Stimulated activated memory B cell treated with anti-CD40 and anti-IgM and Interleukin-4, amounts not matched to agents 10 μg/mL and 1 μg/mL and 100 μg/mL, for 72 hours (primary cell): ENCODE measurements at places on chromosomes 5 and 9.
A peak's percentile ranks its signal among the peaks of the same experiment; 100 is the strongest.

DNA sequence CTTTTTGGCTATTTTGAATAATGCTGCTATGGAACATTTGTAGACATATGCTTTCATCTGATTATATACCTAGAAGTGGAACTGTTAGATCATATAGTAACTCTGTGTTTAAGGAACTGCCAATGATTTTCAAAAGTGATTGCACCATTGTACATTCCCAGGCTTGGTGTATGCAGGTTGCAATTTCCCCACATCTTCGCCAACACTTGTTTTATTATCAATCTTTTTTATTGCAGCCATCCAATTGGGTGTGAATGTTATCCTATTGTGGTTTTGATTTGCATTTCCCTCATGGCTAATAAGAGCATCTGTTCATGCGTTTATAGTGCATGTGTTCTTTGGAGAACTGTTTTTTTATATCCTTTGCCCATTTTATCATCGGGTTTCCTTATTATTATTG is 81.3 kb downstream of the PLAC8L1 start:
- H3K27me3 ChIP-seq = peaks cover 17% of the 10 kb centered on the region
- H3K4me3 ChIP-seq = no peak overlapping the region
- no peak overlapping the region for H3K27ac ChIP-seq
- ATAC-seq = no peak

GRCh38 chr5:11385901-11386293 is 518.3 kb downstream of the CTNND2 start:
- H3K4me3 ChIP-seq = no peak overlapping the region
- no peak overlapping the region for H3K27ac ChIP-seq
- H3K4me1 ChIP-seq = peaks cover 8% of the 10 kb centered on the region
- no peak for ATAC-seq

GRCh38 chr9:70262366-70262765 is 3.6 kb downstream of the SMC5 start:
- H3K27me3 ChIP-seq = no peaks in the 10 kb centered on the region
- H3K4me1 ChIP-seq = peaks cover 63% of the 10 kb centered on the region
- ATAC-seq = no peak
- H3K4me3 ChIP-seq = peak overlapping the region; percentile 89
- H3K36me3 ChIP-seq = peaks cover 52% of the 10 kb centered on the region
- peak overlapping the region; percentile 92 for H3K27ac ChIP-seq

DNA sequence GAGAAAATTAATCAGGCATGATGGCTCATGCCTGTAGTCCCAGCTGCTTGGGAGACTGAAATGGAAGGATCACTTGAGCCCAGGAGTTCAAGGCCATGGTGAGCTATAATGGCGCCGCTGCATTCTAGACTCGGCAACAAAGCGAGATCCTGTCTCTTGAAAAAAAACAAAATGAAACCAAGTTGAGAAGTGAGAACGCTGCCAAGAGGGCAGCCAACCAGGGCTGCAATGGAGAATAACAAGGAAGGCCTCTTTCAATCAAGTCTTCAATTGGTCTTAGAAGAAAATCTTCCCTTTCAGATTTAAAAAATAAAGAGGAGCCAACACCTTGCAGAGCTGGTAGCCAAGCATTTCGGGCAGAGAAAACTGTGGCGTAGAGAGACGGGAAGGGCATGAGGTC is 14.7 kb downstream of the KIAA1958 start:
- no peak overlapping the region for H3K4me3 ChIP-seq
- no peak overlapping the region for H3K27ac ChIP-seq
- H3K27me3 ChIP-seq = no peaks in the 10 kb centered on the region
- H3K36me3 ChIP-seq = peaks cover 5% of the 10 kb centered on the region
- no peaks in the 10 kb centered on the region for H3K4me1 ChIP-seq

- H3K36me3 ChIP-seq = no peaks in the 10 kb centered on the region
- no peak overlapping the region for H3K27ac ChIP-seq
- no peak for ATAC-seq
- no peak overlapping the region for H3K4me3 ChIP-seq
These were observed 283.1 kb downstream of the KCTD16 start for GRCh38 chr5:144453753-144454152.

- H3K36me3 ChIP-seq = no peaks in the 10 kb centered on the region
- H3K4me3 ChIP-seq = no peak overlapping the region
- H3K27me3 ChIP-seq = peaks cover 85% of the 10 kb centered on the region
- no peak overlapping the region for H3K27ac ChIP-seq
- H3K4me1 ChIP-seq = peaks cover 24% of the 10 kb centered on the region
These were observed 647 bp upstream of the ADAMTSL2 start for GRCh38 chr9:133533857-133534256.

GRCh38 chr5:155929112-155929511 is 397.9 kb upstream of the SGCD start:
- no peaks in the 10 kb centered on the region for H3K36me3 ChIP-seq
- H3K4me1 ChIP-seq = no peaks in the 10 kb centered on the region
- no peak overlapping the region for H3K27ac ChIP-seq
- H3K4me3 ChIP-seq = no peak overlapping the region

GRCh38 chr9:132873403-132873802 is 4.7 kb downstream of the AK8 start:
- ATAC-seq = no peak
- no peaks in the 10 kb centered on the region for H3K36me3 ChIP-seq
- H3K4me1 ChIP-seq = peaks cover 12% of the 10 kb centered on the region
- no peaks in the 10 kb centered on the region for H3K27me3 ChIP-seq
- H3K4me3 ChIP-seq = peak overlapping the region; percentile 37

DNA sequence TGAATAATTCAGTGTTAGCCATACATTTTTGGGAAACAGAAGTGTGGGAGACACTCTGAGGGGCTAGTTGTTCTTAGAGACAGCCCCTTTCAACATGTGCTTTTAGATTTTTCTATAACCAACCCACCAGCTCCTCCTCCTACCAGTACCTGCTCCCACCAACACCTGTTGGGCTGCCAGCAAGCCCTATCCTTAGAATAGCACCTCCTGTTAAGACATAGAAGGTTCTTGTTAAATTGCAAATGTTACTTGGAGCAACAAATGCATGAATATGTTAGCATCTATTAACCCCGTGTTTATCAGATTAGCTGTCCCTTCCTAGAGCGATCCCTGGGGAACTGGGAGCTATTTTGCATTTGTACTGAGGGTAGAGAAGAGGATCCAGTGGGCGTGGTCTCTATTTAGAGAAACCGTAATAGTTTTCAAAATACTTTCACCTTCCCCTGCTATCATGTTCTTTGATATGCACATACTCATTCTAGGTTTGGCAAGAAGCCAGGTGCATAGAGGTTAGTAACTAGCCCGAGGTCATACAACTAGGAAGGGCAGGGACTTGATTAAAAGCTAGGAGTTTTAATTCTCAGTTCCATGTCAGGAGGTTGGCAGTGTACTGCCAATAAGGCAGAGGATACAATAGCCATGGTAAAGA is 334.4 kb downstream of the KCTD16 start:
- no peaks in the 10 kb centered on the region for H3K27me3 ChIP-seq
- no peak overlapping the region for H3K27ac ChIP-seq
- H3K36me3 ChIP-seq = no peaks in the 10 kb centered on the region
- ATAC-seq = no peak

DNA sequence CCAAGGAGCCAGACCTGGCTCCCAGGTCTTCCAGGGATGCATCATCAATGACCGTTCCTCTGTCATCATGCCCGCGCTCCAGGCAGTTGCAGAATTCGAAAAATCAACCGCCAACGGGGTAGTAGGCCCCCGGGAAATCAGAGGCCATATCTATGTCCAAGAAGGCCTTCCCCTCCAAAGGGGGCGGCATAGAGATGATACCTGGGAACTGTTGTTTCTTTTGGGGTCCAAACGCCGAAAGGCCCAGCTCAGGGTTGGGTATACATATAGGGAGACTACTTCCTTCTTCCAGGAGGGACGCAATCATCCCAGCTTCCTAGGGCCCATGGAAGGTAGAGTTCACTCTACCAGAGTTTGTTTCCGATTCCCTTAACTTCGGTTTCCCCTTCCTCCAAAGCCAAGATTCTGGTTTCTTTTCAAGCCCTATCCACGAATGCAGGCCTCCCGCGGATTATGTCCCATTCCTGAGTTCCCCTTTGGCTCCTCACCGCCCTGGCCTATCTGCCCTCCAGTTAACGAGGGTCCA is 754 bp downstream of the DCAF12 start:
- H3K27me3 ChIP-seq = peaks cover 75% of the 10 kb centered on the region
- H3K27ac ChIP-seq = peak overlapping the region; percentile 75
- H3K4me3 ChIP-seq = peak overlapping the region; percentile 92
- ATAC-seq = no peak

DNA sequence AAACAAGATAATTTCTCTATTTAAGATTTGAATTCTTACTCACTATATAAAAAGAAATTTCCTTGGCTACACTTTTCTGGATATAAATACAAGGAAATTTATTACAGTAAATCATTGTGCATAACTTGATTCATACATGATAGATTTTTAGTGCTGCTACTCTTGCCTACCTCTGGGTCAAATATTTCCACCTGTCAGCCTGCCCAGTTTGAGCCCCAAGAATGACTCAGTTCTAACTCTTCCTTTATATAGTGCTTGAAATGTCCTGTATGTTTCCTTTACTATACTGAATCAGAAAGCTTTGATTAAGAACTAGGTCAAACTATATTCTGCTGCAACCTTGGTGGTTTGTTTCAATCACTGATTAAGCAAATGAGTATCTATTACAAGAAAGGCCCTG is 147.4 kb upstream of the FTMT start:
- no peaks in the 10 kb centered on the region for H3K4me1 ChIP-seq
- ATAC-seq = no peak
- H3K27ac ChIP-seq = no peak overlapping the region
- H3K4me3 ChIP-seq = no peak overlapping the region

DNA sequence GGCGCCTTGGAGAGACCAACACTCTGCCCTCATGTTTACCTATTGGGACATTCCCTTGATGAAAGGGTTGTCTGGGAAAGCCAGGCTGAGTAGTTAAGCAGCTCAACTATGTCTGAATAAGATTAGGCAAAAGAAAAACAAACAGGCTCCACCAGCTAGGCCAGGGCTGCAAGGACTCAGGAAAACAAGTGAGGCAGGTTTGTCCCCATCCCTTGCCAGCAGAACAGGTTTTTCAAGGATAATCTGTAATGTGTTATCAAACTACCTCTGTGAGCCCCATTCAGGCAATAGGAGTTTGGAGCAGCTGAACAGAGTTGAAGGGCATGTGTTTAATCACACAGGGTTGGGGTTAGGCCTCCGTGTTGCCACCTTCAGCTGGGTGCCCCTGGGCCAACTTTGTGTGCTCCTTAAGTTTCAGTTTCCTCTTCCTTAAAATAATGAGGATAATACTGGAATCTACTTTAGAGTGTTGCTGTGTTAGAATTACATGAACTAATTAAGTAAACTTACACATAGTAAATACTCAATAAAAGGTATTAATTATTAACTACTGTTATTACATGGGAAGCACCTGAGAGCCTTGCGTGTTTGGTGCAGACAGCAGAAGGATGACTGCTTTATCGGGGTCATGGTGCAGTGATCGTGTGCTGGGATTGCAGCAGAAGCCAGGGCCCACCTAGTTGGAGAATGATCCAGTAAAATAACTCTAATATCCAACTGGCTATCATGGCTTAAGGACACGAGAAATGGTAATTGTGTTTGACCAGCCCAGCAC is 72.1 kb upstream of the ATP10B start:
- no peak for ATAC-seq
- H3K36me3 ChIP-seq = no peaks in the 10 kb centered on the region
- no peak overlapping the region for H3K4me3 ChIP-seq
- no peaks in the 10 kb centered on the region for H3K27me3 ChIP-seq
- no peaks in the 10 kb centered on the region for H3K4me1 ChIP-seq
- no peak overlapping the region for H3K27ac ChIP-seq

DNA sequence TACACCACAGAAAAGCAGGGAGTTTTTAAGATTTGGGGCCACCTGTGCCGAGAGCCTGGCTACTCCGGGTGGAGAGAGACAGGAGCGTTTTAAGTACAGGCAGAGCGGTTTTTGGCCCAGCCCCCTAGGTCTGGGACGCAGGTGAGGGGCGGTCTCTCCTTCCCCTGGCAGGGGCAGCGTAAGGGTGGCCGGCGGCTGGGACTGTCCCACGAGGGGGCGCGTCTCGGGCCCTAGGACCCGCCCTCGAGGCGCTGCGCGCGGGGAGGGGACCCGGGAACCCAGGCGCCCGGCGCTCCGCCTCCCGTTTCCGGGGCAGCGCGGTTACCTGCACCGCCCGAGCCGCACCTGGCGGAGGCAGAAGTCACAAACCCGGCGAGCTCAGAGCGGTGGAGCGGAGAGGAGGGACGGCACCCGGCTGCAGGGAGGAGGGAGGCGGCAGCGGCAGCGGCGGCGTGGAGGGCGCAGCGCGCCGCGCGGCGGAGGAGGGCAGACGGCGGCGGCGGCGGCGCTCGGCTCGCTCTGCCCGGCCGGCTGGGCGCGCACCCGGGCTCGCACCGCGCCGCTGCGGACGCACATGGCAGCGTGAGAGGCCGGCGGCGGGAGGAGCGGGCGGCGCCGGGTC is at the start of gene WWC1:
Gene WWC1 (plus strand): TSS at position 304 of the 622 bp plus-strand sequence. CDS start 508 bp downstream, outside the sequence.
- H3K4me1 ChIP-seq = peaks cover 8% of the 10 kb centered on the region
- H3K4me3 ChIP-seq = peak within 1 kb of the TSS; percentile 70
- peaks cover 50% of the 10 kb centered on the region for H3K27me3 ChIP-seq
- no peak within 1 kb of the TSS for H3K27ac ChIP-seq
